ENCODE measurements at places on chromosomes 16 and 17.

DNA sequence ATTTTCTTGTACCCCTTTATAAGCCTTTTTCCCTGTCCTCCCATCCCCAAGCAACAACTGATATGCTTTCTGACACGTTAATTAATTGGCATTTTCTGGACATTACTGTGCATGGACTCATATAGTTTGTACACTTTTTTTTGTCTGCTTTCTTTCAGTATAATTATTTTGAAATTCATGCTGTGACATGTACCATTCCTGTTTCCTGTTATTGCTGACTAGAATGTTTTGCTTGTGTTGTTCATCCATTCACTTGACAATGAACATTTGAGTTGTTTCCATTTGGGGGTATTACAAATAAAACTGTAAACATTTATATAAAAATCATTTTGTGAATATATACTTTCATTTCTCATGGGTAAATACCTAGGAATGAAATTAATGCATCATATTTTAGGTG lies 50.6 kb downstream of the RBBP6 start:
- no peak for DNase-seq

DNA sequence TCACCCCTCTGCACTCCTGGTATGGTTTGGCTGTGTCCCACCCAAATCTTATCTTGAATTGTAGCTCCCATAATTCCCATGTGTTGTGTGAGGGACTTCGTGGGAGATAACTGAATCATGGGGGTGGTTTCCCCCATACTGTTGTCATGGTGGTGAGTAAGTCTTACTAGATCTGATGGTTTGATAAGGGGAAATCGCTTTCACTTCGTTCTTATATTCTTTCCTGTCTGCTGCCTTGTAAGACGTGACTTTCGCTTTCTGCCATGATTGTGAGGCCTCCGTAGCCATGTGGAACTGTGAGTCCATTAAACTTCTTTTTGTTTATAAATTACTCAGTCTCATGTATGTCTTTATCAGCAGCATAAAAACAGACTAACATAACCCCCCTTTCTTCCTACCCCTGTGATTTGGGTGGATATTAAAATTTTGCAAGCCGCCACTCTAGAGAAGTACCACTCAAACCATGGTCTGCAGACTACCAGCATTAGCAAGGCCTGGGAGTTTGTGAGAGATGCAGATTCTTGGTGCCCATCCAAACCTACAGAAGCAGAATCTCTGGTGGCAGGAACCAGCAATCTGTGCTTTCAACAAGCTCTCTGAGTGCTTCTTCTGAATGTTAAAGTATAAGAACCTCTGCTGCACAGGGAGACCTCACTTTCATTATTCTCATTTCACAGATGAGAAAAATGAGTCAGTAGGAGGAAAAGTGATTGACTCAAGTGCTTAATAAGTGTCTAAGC lies 999.5 kb upstream of the EEF2KMT start:
- DNase-seq = no peak

- no peak for DNase-seq
These were observed 25.4 kb downstream of the SMTNL2 start for GRCh38 chr17:4609761-4610160.

DNA sequence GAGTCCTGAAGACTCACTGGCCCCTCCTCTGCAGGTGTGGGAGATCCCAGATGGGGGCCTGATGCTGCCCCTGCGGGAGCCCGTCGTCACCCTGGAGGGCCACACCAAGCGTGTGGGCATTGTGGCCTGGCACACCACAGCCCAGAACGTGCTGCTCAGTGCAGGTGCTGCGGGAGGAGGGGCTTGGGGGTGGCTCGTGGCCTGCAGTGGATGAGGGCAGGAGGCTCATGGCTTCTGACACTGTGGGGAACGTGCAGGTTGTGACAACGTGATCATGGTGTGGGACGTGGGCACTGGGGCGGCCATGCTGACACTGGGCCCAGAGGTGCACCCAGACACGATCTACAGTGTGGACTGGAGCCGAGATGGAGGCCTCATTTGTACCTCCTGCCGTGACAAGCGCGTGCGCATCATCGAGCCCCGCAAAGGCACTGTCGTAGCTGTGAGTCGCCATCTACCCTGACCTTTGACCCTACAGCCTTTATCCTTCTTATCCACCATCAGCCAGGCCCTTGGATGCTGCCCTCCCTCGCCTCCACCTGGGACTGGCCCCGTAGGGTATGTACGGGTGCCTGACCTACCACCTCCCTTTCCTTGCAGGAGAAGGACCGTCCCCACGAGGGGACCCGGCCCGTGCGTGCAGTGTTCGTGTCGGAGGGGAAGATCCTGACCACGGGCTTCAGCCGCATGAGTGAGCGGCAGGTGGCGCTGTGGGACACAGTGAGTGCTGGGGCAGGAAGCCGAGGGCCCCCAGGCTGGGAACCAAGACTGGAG lies 3.6 kb downstream of the CORO1A start:
- no peak for DNase-seq

- DNase-seq = no peak
These were observed 205.0 kb downstream of the RPTOR start for GRCh38 chr17:80749611-80750010.

GRCh38 chr16:58098207-58099096 lies 30.7 kb downstream of the CFAP20 start:
- DNase-seq = no peak
